ENCODE measurements at places on chromosomes 7 and 10.

DNA sequence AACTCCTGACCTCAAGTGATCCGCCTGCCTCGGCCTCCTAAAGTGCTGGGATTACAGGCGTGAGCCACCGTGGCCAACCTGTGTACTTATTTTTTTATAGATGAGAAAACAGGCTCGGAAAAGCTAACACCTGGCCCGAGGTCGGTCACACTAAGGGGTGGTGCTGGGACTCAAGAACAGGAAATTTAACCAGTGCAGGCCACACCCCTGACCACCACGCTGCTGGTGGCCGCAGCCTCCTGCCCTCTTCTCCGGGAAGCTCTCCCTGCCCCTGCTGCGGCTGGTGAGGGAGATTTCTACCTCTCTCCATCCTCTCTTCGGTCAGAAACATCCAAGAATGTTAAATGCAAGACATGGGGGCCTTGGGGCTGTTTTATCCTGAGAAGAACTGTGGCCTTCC lies 63.2 kb downstream of the TNRC18 start:
- no peak for DNase-seq

- DNase-seq, result no peak
These were observed 12.8 kb downstream of the MEIG1 start for GRCh38 chr10:14971867-14972448.

- no peak for DNase-seq
These were observed 1.5 kb downstream of the C1QL3 start for GRCh38 chr10:16519908-16520861.

DNA sequence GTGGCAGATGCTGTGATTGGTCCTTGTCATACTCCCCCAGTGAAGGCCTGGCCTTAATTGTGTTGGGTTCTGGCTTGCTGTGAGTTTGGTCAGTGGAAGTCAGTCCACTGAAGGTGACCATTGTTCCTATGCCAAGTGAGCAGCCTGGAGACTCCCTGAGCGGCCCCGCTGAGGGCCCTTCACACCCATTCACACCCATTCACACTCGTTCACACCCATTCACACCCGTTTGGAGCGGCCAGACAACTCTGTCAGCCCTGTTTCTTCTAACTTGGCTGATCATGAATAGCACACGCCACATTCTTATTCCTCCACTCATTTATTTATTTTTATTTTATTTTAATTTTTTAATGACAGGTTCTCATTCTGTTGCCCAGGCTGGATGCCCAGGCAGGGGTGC lies 61.5 kb downstream of the C10orf120 start:
- no peak for DNase-seq

DNA sequence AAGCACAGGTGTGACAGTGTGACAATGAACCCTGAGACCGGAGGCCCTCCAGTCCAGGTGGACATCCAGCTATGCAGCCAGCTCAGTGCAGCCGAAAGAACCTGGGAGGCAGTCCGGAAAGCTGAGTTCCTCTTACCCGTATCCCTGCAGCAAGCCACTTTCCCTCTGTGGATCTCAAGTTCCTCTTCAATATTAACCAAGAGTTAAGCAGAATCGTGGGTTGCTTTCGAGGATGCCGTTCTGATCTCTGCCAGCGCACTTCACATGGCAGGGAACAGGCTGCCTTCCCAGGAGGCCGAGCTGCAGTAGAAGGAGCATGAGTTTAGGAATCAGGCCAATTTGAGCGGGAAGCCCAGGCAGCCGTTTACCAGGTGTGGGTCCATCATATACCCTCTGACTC lies 591.6 kb downstream of the SDK1 start:
- no peak for DNase-seq

GRCh38 chr10:132716691-132717490 lies 69.1 kb downstream of the NKX6-2 start:
- no peak for DNase-seq

- no peak for DNase-seq
These were observed 1.2 kb downstream of the TPK1 start for GRCh38 chr7:144834641-144835144.

- no peak for DNase-seq
These were observed 58.1 kb downstream of the INSIG1 start for GRCh38 chr7:155355745-155356144.

GRCh38 chr7:155303897-155304296 lies 6.2 kb downstream of the INSIG1 start:
- no peak for DNase-seq

- no peak for DNase-seq
These were observed 43.5 kb downstream of the VWA2 start for GRCh38 chr10:114282526-114282925.

All from retinal pigment epithelial cell (primary cell).